ENCODE measurements at places on chromosomes 1 and 21.

- DNase-seq, result no peak
Observed at GRCh38 chr1:93346421-93346993, 800 bp downstream of the DR1 start.

DNA sequence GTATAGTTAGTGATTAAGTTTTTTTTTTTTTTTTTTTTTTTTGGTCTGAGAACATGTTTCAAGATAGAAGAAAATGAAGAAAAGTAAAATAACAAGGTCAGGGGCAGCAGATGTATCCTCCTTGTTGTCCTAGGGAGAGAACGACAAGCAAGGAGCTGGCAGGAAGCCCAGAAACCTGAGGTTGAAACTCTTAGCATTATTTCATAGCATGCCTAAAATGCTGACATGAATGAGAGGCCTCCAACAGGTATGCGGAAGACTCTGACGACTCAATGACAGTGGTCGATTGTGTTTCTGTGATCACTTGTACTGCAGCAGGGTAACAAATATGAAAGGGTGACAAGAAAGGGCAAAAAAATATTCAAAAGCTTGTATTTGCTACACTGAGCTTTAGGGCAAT lies 415.9 kb downstream of the PLA2G4A start:
- no peak for DNase-seq

GRCh38 chr1:162133566-162133965 lies 64.1 kb downstream of the NOS1AP start:
- DNase-seq, result no peak

DNA sequence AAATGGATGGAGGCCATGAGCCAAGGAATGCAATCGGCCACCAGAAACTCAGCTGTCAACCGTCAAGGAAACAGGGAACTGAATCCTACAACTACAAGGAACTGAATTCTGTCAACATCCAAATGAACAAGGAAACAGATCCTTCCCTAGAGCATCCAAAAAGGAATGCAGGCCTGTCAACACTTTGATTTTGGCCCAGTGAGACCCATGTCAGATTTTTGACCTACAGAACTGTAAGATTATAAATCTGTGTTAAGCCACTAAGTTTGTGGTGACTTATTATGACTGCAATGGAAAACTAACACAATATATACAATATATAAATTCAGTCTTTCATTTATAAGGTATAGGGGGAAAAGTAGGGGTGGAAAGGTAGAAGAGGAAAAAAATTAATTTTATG lies 55.3 kb downstream of the SHCBP1L start:
- no peak for DNase-seq

DNA sequence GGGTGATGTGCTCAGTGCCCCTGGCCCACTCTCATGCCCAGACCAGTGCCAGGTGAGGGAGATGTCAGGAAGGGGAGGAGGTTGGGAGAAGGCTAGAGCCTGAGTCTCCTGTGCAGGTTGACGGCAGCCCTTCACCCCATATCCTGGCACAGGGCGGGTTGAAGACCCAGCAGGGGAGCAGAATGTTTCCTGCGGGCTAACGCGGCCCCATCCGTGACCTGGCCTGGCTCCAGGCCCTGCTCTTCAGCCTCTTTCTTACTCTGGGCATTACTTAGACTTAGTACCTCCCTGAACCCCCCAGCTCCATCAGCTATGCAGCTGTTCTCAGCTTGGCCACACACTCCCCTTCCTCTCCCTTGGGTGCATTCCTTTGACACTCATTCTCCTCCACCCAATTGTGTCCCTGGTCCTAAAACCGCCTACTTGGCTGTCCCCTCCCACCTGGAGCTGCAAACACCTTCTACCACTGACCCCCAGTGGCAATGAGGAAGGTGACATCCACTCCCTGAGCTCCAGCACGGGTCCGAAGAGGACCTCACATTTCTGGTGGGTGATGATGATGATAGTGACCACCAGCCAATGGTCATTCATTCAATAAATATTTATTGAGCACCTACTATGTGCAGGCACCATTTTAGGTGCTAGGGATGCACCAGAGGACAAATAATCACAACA lies 179.0 kb downstream of the PTPRU start:
- DNase-seq, result no peak

DNA sequence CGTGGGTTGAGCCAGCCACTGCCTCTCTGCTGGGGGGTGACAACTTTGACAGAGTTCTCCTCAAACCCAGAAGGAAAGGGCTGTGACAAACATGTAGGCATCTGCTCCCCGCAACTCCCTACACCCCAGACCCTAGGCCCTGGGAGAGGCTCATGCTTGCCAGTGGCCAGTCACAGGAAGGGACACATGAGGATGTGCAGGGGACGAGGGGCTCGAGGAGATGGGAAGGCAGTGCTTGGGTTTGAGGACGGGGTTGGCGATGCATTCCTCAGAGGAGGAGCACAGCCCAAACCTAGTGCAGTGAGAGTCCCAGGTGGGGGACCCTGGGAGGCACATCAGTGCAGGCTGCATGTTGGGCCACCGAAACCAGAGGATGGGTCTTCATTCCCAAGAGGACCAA lies 62.1 kb downstream of the STUM start:
- no peak for DNase-seq

- peak; percentile 35 for DNase-seq
Observed at GRCh38 chr21:15064576-15065391, at the start of gene NRIP1. TSS of gene NRIP1 (minus strand) at chr21:15065000. CDS start at chr21:14968192, 96,808 bp downstream.

DNA sequence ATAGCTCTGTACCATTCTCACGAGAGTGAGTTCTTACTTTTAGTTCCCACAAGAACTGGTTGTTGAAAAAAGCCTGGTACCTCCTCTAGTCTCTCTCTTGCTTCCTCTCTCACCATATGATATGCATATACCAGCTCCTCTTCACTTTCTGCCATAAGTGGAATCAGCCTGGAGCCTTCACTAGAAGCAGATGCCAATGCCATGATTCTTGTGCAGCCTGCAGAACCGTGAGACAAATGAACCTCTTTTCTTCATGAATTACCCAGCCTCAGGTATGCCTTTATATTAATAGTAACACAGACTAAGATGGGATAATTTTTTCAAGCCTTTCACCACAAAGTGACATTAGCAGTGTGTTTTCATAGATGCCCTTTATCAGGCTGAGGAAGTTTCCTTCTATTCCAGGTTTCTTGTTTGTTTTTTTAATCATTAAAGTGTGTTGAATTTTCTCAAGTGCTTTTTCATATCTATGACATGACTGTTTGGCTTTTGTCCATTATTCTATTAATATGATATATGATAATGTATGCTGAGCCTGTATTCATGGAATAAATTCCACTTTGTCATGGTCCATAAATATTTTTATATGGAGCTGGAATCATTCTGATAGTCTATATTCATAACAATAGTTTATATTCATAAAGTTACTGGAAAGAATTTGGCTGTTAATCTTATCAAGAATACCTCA lies 40.7 kb upstream of the C1orf185 start:
- no peak for DNase-seq

DNA sequence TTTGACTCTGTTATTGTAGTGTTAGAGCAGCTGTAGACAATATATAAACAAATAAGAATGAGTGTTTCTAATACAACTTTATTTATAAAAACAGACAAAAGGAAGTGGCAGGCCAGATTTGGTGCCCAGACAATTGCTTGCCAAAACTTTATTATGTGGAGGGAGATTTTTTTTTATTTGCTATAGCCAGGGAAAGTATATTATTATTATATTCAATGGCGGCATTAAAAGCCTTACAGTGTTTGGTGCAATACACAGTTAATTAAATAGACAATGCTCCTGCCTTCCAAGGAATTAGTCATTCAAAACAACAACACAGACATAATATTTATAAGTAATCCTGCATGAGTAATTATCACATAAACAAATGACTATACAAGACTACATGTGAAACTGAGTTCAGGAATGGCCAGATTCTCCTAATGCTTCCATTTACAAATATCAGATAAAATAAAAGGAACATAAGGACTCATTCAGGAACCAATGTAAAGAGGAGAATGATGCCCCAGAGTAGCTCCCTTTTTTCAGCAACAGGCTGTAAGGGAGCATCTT lies 10.6 kb upstream of the RC3H1 start:
- DNase-seq, result no peak

DNA sequence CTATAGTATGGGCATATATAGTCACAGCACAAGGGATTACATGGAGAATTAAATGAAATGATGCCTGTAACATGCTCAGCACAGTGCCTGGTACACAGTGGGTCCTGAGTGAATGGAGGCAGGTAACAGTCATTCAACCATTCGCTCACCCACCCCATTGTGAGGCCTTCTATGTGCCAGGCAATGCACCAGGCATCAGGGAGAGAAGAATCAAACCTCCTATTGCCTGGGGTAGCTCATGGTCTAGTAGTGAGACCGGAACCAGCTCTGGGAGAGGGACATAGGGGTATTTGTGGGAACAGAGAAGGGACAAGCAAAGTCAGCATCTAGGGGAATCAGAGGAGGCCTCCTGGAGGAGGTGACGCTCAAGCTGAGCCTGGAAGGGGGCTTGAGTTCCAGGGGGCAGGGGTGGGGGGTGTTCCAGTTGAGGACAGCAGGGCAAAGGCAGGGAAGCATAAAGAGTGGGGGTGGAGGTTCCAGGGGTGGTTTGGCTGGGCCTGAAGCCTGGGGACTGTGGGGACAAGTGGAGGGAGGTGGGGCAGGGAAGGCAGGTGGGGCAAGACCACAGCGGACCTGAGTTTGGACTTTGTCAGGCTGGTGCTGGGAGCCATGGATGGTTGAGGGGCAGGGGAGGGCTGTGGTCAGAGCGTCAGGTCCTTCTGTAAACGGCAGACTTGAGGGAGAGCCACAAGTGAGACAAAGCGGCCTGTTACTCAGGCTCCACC lies 591.6 kb downstream of the PTPRU start:
- DNase-seq, result no peak

DNA sequence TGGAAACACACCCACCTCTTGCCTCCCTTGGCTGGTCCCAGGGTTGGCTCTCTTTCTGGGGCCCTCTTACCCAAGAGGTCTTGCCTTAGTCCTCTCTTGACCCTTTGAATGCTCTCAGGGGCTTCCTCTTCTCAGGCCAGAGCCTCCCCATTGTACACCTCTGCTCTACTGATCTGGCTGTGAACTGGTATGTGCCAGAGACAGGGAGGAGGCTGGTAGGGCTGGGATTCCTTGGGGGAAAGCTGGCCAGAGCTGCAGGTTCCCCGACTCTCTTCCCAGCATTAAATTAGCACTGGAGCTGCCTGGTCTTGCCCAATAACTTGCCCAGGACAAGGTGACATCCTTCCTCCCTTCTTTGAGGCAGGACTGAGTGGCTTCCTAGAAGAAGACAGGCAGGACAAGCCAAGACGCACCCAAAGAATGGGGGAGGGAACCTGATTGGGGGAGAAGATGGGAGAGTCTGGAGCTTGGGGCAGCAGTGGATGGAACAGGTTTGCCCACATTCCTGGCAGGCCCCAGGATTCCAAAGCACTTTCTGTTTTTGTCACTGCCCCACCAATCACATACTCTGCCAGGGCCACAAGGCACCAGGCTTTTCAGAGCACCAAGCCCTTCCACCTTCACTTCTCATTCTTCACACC lies 37.2 kb upstream of the CITED4 start:
- DNase-seq, result no peak

- no peak for DNase-seq
Observed at GRCh38 chr1:229893762-229894444, 173.1 kb upstream of the GALNT2 start.

DNA sequence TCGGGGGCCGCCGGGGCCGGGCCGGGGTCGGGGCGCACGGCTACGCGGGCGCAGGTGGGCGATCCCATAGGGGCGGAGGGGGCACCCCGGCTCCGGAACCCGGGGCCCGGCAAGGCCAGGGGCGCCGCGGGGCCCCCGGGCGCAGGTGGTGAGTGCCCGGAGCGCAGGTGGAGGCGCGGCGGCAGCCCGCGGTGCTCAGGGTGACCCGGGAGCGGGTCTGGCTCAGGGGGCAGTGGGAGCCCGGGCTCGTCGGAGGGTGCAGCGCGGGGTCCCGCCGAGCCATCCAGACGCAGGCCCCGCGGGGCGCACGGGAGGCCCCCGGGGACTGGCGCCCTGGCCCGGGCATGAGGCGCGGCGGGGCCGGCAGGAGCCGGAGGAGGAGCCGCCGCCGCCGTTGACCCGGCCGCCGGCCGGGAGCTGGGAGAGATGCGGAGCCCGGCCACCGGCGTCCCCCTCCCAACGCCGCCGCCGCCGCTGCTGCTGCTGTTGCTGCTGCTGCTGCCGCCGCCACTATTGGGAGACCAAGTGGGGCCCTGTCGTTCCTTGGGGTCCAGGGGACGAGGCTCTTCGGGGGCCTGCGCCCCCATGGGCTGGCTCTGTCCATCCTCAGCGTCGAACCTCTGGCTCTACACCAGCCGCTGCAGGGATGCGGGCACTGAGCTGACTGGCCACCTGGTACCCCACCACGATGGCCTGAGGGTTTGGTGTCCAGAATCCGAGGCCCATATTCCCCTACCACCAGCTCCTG lies 489 bp downstream of the CELSR2 start:
- no peak for DNase-seq

DNA sequence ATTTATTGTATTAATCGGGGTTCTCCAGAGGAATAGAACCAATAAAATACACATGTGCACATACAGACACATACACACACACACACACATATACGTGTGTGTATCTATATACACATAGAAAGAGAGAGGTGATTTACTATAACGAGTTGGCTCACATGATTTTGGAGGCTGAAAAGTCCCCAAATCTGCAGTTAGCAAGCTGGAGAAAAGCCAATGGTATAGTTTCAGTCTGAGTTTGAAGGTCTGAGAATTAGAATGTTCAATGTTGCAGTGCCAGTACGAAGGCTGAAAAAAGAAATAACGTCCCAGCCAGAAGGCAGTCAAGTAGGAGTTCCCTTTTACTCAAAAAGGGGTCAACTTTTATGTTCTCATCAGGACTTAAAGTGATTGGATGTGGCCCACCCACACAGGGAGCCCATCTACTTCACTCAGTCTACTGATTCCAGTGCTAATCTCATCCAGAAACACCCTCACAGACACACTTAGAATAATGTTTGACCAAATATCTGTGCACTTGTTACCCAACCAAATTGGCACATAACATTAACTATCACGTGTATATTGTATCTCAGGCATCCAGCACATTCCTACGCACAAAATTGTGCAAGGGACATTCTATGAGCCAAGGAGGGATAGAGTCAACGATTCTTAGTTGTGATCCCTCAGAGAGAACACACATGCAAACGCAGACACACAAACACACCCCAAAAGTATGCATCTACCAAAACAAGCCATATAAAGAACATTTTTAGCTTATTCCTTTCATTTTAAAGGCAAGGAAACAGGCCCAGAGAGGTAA lies 195.5 kb upstream of the DUSP10 start:
- no peak for DNase-seq

GRCh38 chr1:82395440-82395839 lies 594.7 kb downstream of the ADGRL2 start:
- no peak for DNase-seq
